Stimulated activated CD4-positive, alpha-beta T cell treated with anti-CD3 and anti-CD28 coated beads, TNF-alpha, amount 100 ng/mL, for 48 hours (primary cell): ENCODE measurements at places on chromosomes 13 and 19.

DNA sequence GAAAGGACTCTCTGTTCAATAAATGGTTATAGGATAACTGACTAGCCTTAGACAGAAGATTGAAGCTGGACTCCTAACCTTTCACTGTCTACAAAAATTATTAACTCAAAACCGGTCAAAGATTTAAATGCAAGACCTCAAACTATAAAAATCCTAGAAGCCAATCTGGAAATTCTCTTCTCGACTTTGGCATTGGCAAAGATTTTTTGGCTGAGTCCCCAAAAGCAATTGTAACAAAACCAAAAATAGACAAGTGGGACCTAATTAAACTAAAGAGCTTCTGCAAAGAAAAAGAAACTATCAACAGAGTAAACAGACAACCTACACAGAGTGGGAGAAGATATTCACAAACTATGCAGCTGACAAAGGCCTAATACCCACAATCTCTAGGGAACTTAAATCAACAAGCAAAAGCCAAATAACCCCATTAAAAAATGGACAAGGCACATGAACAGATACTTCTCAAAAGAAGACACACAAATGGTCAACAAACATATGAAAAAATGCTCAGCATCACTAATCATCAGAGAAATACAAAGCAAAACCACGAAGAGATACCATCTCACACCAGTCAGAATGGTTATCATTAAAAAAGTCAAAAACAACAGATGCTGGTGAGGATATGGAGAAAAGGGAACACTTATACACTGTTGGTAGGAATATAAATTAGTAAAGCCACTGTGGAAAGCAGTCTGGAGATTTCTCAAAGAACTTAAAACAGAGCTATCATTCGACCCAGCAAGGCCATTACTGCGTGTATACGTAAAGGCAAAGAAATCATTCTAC lies 266.3 kb downstream of the DNAJC15 start:
- DNase-seq, result no peak

DNA sequence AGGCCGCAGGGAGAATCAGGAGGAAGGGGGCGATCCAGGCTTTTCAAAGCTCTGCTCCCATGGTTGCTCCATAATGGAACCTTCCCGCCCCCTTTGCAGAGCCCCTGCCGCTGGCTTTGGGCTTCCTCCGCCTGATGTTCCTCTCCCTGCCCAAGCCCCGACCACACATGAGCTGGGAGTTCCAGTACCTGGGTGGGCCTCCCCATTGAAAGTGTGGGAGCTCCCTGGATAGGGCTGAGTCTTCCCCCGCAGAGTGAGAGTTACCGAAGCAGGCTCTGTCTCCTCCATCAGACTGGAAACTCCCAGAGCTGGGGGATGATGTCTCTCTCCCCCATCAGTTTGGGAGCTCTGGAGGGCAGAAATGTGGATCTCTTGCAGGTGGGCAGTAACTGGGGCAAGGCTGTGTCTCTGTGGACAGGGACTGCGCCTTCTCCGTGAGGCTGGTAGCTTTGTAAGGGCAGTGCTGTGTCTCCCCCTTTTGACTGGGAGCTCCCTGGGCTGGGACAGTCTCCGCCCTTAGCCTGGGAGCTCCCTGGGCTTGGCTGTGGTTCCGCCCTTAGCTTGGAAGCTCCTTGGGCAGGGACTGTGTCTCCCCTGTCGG lies 722 bp downstream of the DCAF15 start:
- DNase-seq, result no peak

DNA sequence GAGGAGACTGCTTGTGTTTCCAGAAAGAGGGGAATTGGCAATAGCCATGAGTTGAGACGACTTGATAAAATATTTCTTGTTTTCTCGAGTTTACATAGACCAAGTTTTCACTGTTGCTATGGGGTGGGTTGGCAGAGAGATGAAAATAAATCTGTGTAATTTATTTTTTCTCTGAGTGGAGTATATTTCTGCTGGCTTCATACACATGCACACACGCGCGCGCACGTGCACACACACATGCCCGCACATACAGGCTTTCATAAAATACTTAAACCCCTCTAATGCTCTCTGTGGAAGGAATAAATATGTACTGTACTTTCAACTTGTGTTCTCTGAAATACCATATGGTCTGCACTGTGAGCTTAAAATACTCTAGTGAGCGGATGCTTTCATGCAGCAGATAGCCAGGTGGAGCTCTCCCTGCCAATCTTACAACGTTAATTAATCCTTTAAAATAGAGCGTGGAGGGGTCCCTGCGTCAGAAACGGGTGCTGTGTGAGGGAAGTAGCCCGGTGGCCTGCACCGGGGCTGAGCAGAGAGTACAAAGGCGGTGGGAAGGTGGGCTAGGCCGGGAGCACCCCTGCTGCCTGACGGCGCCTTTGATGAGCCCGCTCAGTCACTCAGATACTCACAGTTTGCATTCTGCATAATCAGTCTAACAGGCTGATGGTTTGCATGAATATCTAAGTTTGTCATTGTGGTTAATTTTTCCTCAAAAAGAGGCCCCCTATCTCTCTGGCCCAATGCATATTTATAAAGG lies 44.1 kb downstream of the CCNE1 start:
- DNase-seq, result no peak

GRCh38 chr19:47446534-47447469 lies 24.9 kb downstream of the SLC8A2 start:
- DNase-seq, result no peak

DNA sequence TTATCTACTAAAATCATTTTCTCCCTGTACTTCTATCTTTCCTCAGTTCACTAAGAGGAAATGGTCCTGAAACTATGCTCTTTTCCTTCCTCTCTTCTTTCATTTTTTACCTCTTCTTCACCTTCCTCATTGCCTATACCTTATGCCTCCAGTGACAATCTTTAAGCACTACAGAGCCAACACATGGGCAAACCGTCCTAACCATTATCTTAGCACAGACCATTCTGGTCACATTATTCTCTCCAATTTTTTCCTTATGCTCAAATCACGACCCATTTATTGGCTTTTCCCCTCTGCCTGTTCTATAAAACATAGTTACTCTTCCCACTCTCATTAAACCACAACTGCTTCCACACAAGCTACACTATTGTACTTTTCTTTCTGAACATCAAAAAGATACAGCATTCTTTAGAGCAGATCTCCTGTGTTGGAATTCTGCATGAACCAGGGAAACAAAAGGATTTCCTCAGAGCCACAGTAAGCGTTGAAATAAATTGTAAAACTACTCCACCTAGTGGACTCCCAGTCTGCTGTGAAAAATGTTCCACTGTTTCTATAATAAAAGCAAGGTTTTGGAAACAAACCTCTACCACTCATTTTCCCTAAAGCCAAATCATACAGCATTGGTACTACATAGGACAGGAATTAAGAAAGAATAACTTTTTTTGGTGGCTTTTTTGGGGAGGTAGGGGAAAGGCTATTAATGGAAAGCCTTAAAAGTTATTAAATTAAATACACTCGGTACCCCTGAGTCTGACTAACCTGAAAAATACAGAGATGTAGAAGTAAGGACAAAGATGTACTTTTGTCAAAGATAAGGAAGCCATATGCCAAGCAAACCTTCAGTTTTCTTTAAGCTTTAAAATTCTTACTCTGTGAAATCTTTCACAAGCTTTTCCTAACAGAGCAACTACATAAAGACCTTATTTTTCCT lies 19.5 kb downstream of the NUFIP1 start:
- no peak for DNase-seq

GRCh38 chr19:35380450-35381124 lies 9.7 kb downstream of the GPR42 start:
- no peak for DNase-seq

DNA sequence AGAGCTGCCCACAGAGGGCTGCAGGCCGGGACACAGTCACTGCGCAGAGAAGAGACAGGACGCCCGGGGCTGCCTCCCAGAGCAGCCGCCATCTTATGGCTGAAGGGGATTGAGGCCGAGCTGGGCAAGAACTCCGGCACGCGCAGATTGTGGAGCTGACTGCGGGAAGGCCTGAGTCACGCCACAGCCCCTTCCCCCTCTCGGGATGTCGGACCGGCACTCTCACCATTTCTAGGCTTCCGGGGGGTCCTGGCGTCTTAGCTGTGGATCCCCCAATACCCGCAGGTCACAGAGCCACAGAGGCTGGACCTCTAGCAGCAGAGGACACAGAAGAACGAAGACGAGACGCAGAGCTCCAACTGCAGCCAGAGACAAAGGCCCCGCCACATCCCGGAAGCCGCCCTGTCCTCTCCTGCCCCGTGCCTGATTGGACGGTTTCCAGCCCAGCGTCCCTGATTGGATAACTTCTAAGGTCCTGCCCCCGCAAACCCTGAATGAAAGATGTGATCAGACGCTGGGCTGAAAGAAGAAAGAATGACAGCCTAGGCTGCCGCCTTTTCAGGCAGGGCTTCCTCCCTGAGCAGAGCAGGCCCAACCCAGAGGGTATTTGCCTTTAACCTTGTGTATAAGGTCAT lies at the start of gene ZNF43:
Gene ZNF43 (minus strand): TSS at position 373 of the 635 bp plus-strand sequence. CDS start 144 bp downstream, at position 229.
- peak; percentile 89 for DNase-seq

GRCh38 chr13:67228916-67229315 lies 1.2 kb downstream of the PCDH9 start:
- DNase-seq, result no peak

DNA sequence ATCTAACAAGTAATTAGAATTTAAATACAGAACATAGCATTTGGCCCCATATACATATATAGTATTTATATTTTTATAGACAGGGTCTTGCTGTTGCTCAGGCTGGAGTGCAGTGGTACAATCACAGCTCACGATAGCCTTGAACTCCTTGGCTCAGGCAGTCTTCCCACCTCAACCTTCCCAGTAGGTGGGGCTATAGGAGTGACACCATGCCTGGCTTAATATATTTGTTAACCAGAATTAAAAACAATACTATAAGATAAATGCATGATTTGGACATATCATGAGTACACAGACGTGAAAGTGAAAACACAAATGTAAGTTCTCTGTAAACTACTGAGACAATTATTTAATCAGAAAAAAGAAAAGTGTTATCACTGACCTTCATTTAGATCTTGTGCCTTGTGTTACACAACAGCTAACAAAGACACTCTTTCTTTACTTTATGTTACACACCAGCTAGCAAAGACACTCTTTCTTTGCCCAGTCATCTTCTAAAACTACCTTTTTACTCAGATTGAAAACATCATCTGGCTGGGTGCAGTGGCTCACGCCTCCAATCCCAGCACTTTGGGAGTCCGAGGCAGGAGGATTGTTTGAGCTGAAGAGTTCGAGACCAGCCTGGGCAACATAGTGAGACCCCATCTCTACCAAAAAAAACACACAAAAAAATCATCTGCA lies 22.6 kb downstream of the CARS2 start:
- DNase-seq, result no peak

DNA sequence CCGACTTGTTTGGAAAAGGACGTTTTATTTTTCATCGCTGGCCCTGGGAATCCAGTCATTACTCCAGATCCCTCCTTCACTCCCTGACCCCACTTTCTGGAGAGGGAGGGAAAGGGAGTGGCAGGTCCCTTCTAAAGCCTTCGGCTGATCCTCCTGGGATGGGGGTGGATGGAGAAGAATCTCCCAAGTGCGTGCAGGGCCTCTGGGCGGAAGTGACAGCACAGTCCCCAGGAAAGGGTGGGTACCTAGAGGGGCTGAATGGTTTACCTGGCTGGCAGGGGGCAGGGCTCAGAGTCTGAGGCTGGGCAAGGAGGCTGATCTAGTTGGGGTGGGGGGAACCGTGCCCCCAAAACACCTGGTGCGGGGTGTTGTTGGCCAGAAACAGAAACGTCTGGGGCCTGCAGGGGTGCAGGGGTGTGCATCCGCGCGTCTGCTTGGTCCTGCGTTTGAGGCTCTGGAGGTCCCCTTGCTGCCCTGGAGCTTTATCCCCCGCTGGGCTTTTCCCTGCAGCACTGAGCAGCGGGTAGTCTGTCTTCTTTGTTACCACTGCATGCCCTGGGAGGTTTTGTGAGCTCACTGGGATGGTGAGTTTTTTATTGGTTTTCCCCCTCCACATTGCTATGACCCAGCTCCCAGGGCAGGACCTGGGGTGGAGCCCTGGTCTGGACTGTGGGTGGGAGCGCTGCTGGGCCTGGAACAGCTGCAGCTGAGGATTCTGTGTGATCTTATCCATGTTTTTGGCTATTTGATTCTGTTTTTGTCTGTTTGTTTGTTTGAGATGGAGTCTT lies 3.0 kb upstream of the ZNF628 start:
- DNase-seq, result no peak
